Renal pelvis (tissue), 12 donors: ENCODE measurements at places on chromosomes 6 and 20.

- no peak for DNase-seq
Measured at GRCh38 chr6:44302856-44303255, 10.3 kb downstream of the AARS2 start.

GRCh38 chr6:169167581-169168301, 85.9 kb downstream of the THBS2 start:
- DNase-seq: no peak

DNA sequence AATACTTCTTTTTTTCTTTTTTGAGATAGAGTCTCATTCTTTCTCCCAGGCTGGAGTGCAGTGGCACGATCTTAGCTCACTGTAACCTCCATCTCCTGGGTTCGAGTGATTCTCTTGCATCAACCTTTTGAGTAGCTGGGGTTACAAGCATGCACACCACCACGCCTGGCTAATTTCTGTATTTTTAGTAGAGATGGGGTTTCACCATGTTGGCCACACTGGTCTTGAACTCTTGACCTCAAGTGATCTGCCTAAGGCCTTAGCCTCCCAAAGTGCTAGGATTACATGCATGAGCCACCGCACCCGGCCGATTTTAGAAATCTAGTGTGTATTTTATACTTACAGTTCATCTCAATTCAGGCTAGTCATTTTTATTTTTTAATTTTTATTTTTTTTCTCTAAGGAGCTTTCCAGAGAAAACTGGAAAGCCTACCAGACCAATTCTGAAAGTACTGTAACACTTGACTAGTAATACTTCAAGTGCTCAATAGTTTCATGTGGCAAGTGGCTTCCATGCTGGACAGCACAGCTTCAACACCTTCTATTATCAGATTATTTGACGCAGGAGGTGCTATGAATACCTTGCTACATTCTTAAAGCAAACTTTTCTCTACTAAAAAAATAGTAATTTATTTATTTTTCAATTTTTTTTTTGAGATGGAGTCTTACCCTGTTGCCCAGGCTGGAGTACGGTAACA, 25.0 kb downstream of the POLR1C start:
- DNase-seq: no peak

- no peak for DNase-seq
Measured at GRCh38 chr20:54624706-54625390, 149.5 kb downstream of the DOK5 start.

GRCh38 chr6:137487181-137487868, 6.9 kb downstream of the OLIG3 start:
- no peak for DNase-seq

DNA sequence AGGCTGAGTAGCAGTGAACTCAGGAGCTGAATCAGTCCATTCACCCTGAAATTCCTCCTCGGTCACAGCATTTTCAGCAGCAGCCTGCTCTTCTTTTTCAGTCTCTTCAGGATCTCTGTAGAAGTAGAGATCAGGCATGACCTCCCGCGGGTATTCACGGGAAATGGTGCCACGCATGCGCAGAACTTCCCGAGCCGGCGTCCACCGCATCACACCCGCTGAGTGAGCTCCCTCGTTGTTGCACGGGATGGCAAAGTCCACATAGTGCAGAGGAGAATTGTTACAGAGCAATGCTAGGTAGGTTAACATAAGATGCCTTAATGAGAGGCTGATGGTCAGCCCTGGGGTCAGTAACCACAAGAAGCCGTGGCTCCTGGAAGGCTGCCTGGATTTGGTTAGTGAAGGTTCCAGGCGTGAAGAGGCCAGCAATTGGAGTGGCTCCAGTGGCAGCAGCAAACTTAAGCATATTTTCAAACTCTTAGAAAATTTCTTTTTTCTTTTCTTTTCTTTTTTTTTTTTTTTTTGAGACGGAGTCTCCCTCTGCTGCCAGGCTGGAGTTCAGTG, 113.5 kb upstream of the HDAC2 start:
- no peak for DNase-seq

- DNase-seq: no peak
Measured at GRCh38 chr6:98239057-98239456, 595.3 kb upstream of the POU3F2 start.

- no peak for DNase-seq
Measured at GRCh38 chr20:10733122-10733521, 59.3 kb upstream of the JAG1 start.

- DNase-seq: no peak
Measured at GRCh38 chr6:150905769-150906168, 40.3 kb downstream of the MTHFD1L start.

- no peak for DNase-seq
Measured at GRCh38 chr20:63536997-63537524, at the start of gene PTK6. Gene PTK6 (minus strand): TSS chr20:63537376. CDS start chr20:63537314, 62 bp downstream.

GRCh38 chr20:10022625-10023024, 12.2 kb upstream of the ANKEF1 start:
- DNase-seq: no peak

- DNase-seq: peak; percentile 54
Measured at GRCh38 chr6:32432050-32432450, 7.6 kb upstream of the HLA-DRA start.

DNA sequence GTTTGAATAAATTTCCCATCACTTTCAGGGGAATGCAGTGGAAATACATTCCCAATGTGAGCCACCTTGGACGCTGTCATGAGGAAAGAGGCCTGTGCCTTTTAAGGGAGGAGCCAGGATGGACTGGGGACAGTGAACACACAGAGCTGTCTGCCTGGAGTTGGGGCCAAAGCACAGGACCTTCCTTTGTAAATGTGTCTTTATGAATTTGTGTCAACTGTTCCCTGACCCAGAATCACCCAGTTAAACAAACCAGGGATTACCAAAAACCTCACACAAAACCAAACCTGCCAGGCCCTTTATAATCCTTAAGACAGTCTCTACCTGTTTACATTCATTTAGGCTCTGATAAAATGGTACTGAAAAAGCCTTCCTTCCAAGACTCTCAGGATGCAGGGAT, 513.7 kb downstream of the MAFB start:
- DNase-seq: no peak
